ENCODE measurements at places on chromosomes 7 and 10. TPM values are rescaled to one million over a fixed set of nuclear protein-coding genes. Genes with fewer than 3 reads are reported as not detected.
A peak's percentile ranks its signal among the peaks of the same experiment; 100 is the strongest.

CALCR gene
- total RNA-seq, result not detected

- no peaks in the 10 kb centered on the region for H3K27me3 ChIP-seq
- H3K4me3 ChIP-seq, result no peak overlapping the region
- H3K36me3 ChIP-seq, result no peaks in the 10 kb centered on the region
- no peaks in the 10 kb centered on the region for H3K4me1 ChIP-seq
- DNase-seq, result no peak
- no peak overlapping the region for H3K27ac ChIP-seq
These were observed 68.3 kb upstream of the FAM171A1 start for GRCh38 chr10:15439341-15439842.

DNA sequence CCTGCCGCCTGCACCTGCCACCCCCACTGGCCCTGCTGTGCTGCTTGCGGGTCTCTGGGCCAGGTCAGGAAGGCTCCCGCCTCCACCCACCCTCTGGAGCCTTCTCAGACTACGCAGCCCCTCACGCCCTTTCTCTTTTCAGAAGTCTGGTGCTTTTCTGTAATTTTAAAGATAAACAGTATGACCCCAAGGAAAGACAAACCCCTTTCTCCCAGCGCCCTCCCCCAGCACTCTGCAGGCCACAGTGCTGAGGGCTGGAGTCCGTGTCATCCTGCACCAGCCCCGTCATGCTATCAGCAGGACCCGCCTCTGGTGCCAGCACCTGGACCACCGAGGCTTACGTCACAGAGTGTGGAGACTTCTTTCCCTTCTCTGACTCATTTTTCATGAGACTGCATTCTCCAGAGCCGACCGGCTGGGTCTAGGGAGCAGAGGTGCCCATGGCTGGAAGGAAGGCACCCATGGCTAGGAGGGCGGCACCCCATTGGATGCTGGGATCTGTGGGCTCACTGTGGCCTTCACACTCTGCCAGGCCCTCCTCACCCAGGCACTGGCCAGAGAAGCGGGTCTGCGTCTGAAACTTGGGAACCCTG is 53.4 kb downstream of the CFAP46 start:
- H3K4me1 ChIP-seq, result no peaks in the 10 kb centered on the region
- H3K27ac ChIP-seq, result no peak overlapping the region
- no peak overlapping the region for H3K4me3 ChIP-seq
- no peaks in the 10 kb centered on the region for H3K36me3 ChIP-seq

DNA sequence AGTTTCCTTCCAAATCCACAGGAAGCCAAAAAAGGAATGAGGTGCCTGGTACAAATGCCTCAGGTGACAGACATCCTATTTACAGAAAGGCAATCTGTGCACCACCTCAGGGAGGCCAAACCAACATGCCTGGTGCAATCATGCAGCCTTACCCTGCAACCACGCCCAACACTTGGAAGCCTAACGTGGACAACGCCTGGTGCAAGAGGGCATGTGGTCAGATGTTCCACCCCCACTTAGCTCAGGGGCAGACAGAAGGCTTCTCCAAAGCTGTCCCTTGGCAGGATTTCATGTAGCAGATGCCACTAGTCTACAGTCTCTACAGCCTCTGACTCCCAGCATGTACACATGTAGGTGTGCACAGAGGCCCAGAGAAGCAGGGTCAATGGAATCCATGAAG is 89.5 kb downstream of the KCNMA1 start:
- H3K4me3 ChIP-seq, result no peak overlapping the region
- H3K36me3 ChIP-seq, result no peaks in the 10 kb centered on the region
- H3K27me3 ChIP-seq, result no peaks in the 10 kb centered on the region
- H3K4me1 ChIP-seq, result peaks cover 1% of the 10 kb centered on the region
- no peak overlapping the region for H3K27ac ChIP-seq

DNA sequence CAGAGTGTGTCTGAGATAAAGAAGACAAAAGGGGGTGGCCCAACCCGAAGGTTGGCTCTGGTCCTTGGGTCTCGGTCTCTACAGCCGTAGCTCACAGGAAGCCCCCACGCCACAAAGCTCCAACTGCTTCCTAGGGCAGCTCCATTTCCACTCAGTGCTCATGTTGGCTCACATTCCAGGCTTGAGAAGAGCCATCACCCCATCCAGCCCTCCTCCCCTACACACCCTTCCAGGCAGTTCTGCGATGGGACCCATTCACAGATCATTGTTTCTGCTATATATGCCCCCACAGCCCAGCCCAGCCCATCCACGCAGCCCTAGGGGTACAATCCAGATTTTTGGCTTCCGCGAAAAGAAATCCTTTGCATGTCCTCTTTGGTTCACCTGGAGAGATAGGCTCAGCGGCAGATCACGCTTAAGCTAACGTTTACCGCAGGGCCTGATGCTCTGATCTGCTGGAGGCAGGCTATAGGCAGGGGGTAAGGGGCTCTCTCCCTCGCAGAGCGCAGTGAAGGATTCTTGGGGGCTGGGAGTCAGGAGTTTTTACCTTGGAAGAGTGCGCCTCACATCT is 6.2 kb upstream of the HOXA11 start:
- H3K36me3 ChIP-seq, result no peaks in the 10 kb centered on the region
- H3K4me3 ChIP-seq, result no peak overlapping the region
- H3K27me3 ChIP-seq, result peaks cover 73% of the 10 kb centered on the region
- H3K4me1 ChIP-seq, result peaks cover 34% of the 10 kb centered on the region
- peak; percentile 12 for DNase-seq
- H3K27ac ChIP-seq, result no peak overlapping the region

DNA sequence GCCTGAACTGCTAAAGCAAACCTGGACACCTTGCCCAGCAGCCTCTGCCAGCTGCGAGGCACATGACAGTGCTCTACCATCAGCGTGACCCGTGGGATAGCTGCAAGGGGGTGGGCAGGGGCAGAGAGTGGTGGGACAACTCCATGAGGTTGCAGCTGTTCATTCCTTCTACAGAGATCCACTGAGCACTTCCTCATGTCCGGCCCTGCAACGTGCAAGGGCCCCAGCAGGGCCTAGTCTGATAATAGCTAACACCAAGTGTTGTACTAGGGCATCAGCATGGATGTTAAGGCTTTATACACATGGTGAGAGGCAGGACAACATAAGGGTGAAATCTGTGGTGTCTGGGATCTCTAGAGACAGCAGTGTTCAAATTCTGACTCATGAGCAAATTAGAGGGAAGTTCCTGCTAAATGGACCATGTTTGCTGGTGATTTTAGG is 14.3 kb downstream of the NOD1 start:
- no peaks in the 10 kb centered on the region for H3K27me3 ChIP-seq
- H3K27ac ChIP-seq, result peak overlapping the region; percentile 71
- H3K36me3 ChIP-seq, result peaks cover 16% of the 10 kb centered on the region
- no peak for DNase-seq
- H3K4me1 ChIP-seq, result peaks cover 80% of the 10 kb centered on the region

Measured in activated B cell treated with CpG ODN at 0.5 μM for 24 hours (primary cell).